ENCODE measurements at places on chromosomes 11 and 22. TPM values are rescaled to one million over a fixed set of nuclear protein-coding genes. Genes with fewer than 3 reads are reported as not detected.

GRAMD1B gene
- total RNA-seq: 6.0 TPM

LDHAL6A gene
- total RNA-seq: not detected

CARD10 gene
- 3.0 TPM for total RNA-seq

NCAPH2 gene
- 35.4 TPM for total RNA-seq

PANX3 gene
- not detected for total RNA-seq

TRIM49 gene
- total RNA-seq: not detected

OR10D3 gene
- not detected for total RNA-seq

C11orf52 gene
- 0.32 TPM for total RNA-seq

NPAS4 gene
- total RNA-seq: 0.32 TPM

PIWIL4 gene
- total RNA-seq: 0.86 TPM

FXYD2 gene
- not detected for total RNA-seq

MEI1 gene
- 2.2 TPM for total RNA-seq

GRCh38 chr11:65860278-65861164, at the start of gene MUS81:
Gene MUS81 (plus strand): TSS chr11:65860433. CDS start chr11:65860754, 321 bp downstream.
- DNase-seq: peak; percentile 99

DNA sequence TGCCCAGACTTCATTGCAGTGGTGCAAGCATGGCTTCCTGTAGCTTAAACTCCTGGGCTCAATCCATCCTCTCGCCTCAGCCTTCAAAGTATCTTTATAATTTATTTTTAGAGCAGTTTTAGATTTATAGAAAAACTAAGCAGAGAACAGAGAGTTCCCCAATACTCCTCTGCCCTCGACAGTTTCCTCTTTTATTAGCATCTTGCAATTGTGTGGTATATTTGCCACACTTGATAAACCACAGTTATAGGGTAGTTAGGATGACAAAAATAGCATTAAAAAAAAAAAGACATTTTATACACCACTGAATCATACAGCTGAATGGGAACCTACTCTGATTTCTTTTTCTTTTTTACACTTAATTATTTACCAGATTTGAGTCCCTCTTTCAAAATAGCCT, 31.2 kb downstream of the MS4A2 start:
- no peak for DNase-seq

- no peak for DNase-seq
Observed at GRCh38 chr11:14519597-14519916, 629 bp downstream of the PSMA1 start.

GRCh38 chr22:22818861-22819855, 68.5 kb upstream of the IGLL5 start:
- DNase-seq: no peak

- no peak for DNase-seq
Observed at GRCh38 chr11:66739983-66740382, 11.0 kb upstream of the SPTBN2 start.

- peak; percentile 88 for DNase-seq
Observed at GRCh38 chr22:38056969-38057891, at the start of gene PICK1. Gene PICK1 (plus strand): TSS chr22:38057404. CDS start chr22:38057810, 406 bp downstream.

GRCh38 chr11:64800303-64801157, 2.5 kb downstream of the MAP4K2 start:
- DNase-seq: no peak

DNA sequence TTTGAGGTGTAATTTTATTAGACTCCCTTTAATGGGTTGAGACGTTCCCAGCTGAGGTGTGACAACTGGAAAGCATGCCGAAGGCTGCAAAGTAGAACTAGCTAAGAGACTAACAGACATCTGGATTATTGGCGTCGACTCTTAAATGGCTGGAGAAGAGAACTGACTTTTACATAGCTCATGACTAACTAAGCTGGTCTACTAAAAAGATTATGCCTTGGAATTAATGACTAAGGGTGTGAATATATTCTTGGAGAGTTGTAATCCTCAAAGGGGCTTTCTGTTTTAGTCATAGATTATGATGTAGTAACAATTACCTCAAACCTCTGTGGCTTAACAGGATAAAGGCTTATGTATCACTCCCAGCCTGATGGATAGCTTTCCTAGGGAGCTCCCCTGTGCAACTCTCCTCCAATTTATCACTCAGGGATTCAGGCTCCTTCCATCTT, 39.5 kb upstream of the SLC5A12 start:
- DNase-seq: no peak

GRCh38 chr11:58133309-58134076, 8.2 kb upstream of the OR9I1 start:
- no peak for DNase-seq

- DNase-seq: no peak
Observed at GRCh38 chr22:28894334-28894733, 11.0 kb downstream of the ZNRF3 start.

GRCh38 chr11:113234888-113235287, 79.5 kb upstream of the TTC12 start:
- no peak for DNase-seq

- peak; percentile 62 for DNase-seq
Observed at GRCh38 chr11:73072935-73073481, 69.1 kb downstream of the FCHSD2 start.

GRCh38 chr22:23530766-23531282, 49.3 kb downstream of the IGLL1 start:
- no peak for DNase-seq

DNA sequence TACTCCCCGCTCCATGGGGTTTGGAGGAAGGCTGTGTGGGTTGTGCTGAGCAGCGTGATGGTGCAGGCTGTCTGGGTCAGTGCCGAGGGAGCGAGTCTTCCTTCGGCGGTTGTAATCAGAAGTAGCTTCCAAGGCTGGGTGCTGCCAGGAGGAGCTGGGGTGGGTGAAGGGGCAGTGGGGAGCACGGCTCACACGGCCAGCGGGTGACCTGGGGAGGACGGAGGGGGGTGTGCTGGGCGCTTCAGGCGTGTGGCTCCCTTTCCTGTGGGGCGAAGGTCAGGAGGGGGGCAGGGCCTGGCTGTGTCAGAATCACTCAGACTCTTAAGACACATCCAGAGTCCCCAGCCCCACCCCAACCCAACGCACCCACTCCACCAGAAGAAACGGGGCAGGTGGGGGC, 60.2 kb downstream of the LRP5 start:
- no peak for DNase-seq

GRCh38 chr11:60970369-60970774, 1.1 kb upstream of the CD6 start:
- DNase-seq: peak; percentile 35

DNA sequence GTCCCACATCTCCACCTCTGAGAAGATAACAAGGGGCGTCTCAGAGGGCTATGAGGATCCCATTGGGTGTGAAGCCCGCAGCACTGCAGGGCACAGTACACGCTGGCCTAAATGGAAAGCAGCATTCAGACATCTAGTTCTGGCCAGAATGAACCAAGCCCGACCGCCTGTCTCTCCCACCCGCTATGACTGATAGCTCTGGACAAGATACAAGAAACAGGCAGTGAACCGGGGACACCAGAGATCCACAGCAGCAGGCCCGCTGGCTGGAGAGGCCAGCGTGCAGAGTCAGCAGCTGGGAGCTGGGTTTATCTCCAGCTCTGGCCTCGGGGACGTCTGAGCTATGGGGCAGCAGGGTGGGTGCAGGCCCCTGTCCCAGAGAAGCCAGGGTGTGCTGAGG, 9.6 kb downstream of the CERK start:
- DNase-seq: no peak

DNA sequence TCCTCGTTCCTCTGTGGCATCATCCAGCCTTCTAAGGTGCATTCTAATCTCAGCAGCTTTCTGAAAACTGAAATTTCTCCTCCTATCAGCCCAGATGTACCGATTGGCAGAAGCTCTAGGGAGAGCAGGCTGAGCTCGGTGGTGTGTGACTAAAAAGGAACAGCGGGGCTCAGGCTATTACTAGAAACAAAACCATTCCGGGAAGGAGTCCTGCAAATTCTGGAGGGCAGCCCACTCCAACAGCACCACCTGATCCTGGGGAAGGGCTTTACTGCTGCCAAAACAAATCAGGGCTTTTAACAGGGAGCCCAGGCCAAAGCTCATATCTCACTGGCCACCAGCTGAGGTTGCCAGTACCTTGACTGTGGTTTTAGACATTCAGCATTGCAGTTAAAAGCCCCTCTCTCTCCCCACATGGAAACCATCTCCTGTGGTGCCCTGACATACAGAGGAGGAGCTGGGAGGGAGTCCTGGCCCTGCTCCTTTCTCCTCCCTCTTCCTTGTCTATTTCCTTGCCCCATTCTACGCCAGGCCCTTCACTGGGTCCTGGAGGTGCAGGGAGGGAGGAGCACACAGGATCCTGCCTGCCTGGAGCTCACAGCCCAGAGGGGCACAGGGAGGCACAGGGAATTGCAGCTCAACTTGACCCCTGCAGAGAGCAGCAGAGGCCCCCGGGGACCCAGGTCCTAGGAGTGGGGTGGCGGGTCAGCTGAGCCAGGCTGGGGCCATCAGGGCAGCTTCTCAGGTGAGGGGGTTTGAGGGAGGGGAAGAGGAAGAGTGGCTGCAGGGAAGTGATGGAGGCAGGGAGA, 889 bp downstream of the PLAAT4 start:
- peak; percentile 77 for DNase-seq

DNA sequence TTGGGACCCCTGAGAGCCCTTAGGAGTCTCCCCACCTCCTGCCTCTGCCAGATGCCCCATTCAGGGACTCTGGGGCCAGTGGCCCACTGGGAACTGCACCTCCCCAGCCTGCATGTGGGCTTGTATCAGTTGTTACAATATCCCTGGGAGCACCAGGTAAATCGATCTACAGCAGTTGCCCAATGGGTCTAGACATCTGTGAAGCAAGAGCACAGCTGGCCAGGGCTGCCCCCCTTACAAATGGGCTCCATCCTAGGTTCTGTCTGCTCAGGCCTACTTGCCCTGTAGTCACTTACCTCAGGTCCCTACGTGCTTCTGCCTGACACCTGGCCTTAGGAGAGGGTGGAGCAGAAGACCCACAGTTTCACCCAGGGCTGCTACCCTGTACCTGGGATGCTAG, 62.7 kb downstream of the HIRA start:
- DNase-seq: no peak

DNA sequence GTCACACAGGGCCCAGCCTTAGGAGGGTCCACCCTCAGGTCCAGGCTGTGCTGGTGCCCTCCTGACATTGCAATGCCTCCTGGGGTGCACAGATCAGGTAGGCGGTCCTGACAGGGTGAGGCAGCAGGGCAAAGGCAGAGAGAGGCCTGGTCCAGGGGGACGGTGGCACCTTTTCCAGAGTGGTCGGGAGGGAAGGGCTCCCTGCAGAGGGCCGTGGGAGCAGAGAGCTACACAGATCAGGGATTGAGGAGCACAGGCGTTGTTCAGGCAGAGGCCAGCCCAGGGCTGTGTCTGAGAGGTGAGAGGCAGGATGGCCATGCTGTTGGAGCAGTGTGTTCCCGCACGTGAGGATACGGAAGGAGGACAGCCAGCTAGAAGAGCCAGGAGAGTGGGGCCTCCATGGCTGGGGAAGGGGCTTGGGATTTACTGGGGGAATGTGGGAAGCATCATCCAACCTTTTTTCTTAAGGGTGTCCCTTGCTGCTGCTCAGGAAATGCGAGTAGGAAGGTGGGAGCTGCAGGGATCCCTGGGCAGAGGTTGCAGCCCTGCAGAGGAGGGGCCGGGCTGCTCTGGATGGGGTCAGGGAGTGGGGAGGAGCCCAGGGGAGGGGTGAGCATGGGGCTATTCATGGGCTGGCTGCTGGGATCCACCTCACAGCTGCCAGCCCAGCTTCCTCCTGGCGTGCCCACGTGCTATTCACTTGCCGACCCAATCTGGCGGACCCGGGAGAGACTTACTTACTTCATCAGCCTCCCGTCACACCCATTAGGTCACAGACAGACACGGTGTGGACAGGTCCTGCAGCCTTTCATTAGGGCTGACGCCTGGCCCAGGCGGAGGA, 1516.4 kb downstream of the TBC1D22A start:
- no peak for DNase-seq

DNA sequence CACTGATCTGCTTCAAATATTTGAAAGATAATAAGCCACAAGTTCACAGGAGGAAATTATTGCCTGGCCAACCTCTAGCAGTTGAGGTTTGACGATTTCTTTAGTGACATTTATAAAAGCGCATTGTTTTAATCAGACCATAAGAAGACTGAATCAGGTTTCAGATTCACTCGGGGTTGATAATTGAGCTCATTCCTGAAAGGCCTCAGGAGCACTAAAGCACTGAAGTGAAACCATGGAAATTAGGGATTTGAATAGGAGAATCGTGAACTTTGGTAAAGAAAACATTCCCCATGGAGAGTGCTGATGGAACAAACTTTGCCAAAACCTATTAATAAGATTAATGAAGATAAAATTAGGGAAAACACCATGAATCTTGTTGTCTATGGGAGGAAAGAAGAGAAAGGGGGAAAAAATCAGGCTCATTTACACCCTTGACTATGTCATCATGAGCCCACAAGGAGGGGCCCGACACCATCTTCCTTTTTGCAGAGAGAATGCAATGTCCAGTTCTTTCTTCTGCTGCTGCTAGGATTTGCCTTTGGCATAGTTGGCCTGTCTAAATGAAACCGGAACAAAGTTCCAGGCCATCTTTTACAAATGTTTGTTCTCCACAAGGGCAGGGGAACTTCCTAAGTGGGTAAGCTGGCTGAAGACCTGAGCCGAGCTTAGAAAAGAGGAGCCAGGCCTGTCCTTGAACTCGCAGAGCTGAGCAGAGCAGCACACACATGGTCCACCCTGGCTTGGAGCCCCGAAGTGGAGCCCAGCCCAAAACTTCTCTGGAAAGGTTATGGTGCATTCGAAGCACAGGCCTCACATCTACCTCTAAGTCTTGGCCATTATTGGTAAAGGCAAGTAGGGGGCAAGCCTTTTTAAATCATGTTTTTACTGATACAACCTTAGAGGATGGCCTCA, 56.1 kb upstream of the EIF3M start:
- no peak for DNase-seq

DNA sequence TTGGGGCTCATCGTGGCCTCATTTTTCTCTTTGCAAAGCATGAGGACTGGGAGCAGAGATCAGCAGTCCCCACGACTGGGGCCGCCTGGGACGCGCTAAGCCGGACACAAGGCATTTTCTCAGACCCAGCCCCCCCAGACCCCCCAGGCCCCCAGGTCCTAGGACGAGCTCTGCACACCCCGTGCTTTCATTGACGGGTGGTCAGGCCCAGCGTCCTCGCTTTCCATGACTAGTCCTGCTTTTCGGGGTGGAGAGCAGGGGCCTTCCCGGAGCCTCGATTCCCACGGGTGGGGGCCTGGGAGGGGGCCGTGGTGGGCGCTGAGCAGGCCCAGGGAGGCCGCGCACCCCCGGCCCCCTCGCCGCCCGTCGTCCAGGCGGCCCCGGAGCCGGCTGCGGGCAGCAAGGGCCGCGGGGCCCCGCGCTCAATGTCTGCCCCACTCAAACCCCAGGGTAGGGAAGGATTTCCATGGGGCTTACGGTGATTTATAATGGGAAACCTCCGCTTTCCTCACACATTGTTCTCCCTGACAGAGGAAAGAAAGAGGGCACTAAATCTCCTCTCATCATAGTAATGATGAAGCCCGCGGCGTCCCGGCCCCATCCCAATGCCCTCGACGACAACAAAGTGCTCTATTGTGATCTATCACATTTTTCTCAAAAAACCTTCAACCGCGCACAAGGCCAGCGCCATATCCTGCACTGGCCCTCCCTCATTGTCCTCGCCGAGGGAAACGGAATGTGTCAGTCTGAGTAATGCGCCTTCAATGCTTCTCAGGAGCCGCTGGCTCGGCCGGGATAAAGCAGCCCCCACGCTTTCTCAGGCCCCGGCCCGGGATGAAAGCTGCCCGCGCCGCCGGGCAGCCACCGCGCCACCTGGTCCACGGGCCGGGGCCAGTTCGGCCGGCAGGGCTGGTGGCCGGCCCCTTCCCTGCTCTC, 10.4 kb upstream of the LINC01488 start:
- DNase-seq: peak; percentile 13

Data from fibroblast of villous mesenchyme (primary cell).